ENCODE measurements at places on chromosomes 3 and 15.

GRCh38 chr15:36358523-36358922, 220.9 kb upstream of the CDIN1 start:
- no peak for DNase-seq

GRCh38 chr3:196406811-196407470, 25.3 kb downstream of the UBXN7 start:
- DNase-seq: no peak

- DNase-seq: no peak
These were observed 36.7 kb downstream of the ARHGEF3 start for GRCh38 chr3:56764904-56765547.

GRCh38 chr15:68335655-68336054, 58.1 kb downstream of the FEM1B start:
- no peak for DNase-seq

DNA sequence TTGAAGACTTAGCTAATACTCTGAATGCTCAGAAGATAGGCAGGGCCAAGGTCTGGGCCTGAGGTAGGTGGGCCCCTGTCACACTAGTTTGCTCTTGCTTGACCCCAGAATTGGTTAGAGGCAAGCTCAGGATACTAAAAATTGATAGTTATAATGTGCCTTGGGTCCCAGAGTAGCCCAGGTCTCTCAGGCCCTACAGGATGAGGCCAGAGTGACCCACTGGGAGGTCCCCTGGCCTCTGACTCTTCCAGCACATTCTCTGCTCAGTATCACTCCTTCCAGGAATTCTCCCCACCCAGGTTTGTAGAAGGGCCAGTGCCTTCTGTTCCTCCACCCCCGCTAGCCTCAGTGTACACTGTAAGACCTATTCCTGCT, 667 bp upstream of the KLHDC8B start:
- no peak for DNase-seq

- DNase-seq: no peak
These were observed 11.1 kb downstream of the ADAMTS17 start for GRCh38 chr15:100330629-100331215.

DNA sequence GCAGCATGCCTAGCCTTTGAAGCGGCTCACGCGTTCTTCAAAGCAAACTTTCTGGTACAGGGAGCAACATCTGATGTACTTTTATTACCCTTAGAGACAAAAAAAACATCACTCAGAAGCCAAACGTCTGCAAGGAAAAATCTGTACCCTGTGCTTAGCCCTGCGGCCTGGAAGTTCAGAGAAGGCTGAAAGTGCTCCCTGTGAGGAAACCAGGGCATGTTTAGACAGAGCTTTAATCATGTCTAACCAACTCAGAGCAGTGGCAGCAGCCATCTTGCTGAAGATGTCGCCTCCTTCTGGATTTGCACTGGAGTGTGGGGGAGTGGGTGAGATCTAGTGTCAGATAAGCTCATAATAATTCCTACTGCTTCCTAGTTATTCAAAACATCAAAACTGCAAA, 170.4 kb downstream of the P3H2 start:
- no peak for DNase-seq

- DNase-seq: no peak
These were observed 170.8 kb upstream of the MITF start for GRCh38 chr3:69568458-69568857.

- DNase-seq: no peak
These were observed 276.4 kb downstream of the FAM43A start for GRCh38 chr3:194962056-194962455.

GRCh38 chr3:46440531-46441294, 24.0 kb downstream of the LTF start:
- DNase-seq: no peak

- no peak for DNase-seq
These were observed 57.7 kb downstream of the ARHGEF3 start for GRCh38 chr3:56744016-56744415.

DNA sequence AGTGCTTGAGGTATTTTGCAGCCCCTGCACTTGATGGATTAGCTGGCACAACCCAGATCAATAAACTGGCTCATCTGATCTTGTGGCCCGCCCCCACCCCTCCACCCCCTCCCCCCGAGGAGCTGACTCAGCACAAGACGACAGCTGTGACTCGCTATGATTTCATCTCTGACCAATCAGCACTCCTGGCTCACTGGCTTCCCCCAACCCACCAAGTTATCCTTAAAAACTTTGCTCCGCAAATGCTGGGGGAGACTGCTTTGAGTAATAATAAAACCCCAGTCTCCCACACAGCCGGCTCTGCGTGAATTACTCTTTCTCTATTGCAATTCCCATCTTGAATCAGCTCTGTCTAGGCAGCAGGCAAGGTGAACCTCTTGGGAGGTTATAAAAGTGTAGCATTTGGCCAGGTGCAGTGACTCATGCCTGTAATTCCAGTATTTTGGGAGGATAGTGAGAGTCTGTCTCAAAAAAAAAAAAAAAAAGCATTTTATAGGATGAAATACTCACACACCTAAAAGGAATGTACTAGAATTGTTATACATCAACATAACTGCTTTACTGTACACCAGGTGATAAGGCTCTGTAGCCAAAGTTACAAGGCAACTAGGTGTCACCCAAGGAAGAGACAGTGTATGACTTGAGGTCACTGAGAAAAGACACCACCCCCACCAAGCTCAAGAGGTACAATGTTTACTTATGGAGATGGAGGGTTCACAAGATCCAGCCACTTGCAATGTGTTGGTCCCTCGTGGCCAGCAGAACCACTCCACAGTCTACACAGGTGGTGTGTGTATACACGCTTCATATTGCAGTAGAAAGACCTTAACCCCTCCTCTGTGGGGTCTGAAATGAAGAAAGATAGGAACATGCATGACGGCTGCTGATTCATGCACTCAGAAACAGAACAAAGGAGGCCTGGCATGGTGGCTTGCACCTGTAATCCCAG, 8.6 kb downstream of the ZNF445 start:
- no peak for DNase-seq

DNA sequence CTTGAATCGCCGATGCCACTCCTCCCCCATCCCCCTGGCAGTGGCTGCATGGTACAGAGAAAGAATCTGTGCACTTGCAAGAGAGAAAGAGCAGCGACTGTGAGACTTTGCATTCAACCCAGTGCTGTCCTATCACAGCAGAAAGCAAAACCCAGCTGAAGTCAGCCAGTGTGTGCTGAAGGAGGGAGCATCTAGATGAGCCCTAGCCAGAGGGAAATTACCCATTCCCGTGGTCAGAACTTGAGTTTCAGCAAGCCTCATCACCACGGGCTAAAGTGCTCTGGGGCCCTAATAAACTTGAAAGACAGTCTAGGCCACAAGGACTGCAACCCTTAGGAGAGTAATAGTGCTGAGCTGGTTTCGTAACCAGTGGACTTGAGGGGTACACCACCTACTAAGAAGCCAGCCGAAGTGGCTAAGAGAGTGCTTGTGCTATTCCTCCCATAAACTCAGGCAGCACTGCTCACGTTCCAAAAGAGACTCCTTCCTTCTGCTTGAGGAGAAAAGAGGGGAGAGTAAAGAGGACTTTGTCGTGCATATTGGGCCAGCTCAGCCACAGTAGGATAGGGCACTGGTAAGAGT, 15.2 kb upstream of the PIK3R4 start:
- DNase-seq: no peak

GRCh38 chr3:128663151-128663550, 12.5 kb upstream of the RPN1 start:
- DNase-seq: no peak

GRCh38 chr15:63169788-63170187, 12.5 kb upstream of the RPS27L start:
- no peak for DNase-seq

- DNase-seq: no peak
These were observed 67.3 kb downstream of the FILIP1L start for GRCh38 chr3:100046986-100047385.

All from HEK293T (cell line).